GM12891 (cell line): ENCODE measurements at places on chromosomes 1 and 21.
A peak's percentile ranks its signal among the peaks of the same experiment; 100 is the strongest.

GRCh38 chr1:82560566-82560965, 759.8 kb downstream of the ADGRL2 start:
- no peak for DNase-seq

GRCh38 chr21:38244885-38245869, 11.6 kb upstream of the KCNJ15 start:
- DNase-seq, result no peak

DNA sequence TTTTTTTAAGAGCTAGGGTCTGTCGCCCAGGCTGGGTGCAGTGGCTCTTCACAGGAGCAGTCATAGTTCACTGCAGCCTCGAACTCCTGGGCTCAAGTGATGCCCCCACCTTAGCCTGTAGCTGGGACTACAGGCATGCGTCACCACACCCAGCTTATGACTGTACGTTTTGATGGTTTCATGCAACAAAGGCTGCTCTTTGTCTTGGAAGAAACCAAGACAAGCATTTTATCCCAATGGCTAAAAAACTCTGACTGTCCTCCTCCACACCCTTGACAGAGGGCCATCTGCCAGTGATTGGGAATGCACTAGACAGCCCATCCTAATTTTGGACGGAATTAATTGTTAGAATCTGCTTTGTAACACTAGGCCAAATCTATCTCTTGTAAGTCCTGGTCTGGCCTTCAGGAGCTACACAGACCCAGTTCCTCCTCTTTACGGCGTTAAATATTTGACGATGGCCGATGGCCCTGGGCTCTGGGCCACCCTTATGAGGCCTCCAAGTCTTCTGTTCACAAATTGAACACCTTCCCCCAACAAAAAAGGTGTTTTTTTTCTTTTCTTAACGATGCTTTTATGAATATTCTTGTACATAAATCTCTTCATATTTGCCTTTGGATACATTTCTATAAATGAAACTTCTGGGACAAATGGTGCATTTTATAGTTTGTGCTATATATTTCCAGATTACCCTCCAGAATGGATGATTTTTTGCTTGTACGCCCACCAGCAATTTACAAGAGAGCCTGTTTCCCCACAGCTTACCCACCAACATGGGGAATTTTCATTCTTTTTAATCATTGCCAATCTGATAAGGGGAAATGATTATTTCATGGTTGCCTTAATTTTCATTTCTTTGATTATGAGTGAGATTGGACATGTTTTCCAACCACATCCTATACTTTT, 104.8 kb upstream of the SLC25A33 start:
- no peak for DNase-seq

DNA sequence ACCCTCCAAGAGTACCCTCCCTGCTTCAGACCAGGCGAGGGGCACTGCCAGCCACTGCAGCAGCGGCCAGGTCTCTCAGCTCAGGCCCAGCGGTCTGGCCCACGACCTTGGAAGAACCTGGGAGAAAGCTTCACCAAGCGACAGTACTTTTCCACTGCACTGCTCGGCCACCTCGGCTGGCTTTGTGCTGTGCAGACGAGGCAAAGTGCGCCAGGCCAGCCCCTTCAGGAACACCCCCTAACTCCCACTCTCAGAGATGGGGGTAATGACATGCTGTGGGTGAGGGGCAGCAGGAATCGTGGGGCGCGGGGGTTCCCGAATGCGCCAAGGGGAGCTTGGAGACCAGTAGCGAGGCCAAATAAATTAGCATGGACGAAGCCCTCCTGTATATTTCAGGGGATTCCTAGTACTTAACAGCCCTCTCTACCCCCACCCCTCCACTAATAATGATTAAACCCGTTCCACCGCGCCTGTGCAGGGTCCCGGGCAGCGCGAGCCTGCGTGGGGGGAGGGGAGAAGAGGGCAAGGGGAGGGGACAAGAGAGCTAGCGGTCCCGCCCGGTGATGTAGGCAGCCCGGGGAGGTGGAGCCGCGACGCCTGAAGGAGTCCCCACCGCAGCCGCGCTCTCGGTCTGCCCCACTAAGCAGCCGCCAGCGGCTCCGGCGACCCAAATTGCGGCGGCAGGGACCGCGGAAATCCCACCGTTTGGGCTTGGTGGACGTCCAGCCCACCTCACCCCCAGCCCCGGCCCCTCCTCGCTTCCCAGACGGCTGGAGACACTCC, at the start of gene FAM43B:
Gene FAM43B (plus strand): TSS at position 629 of the 783 bp plus-strand sequence. CDS start 401 bp downstream, outside the sequence.
- peak; percentile 50 for DNase-seq

DNA sequence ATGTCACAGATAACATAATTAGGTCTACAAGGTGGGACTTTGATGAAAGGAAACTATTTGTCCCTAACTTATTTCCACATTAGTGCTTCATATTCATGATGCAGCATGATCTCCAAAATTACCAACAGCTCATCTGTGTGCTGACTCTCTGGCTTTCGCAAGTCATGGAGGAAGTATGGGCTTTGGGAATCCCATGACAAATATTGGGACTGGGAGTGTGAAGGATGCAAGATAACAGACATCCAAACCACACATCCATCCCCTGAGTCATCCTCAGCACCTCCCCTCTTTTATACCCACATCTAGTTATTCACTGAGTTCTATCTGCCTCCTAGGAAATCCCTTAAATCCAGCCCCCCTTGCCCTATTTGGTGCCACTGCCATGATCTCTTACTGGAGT, 102.8 kb upstream of the COL24A1 start:
- DNase-seq, result no peak

- DNase-seq, result peak; percentile 69
Observed at GRCh38 chr1:43582162-43582566, 51.5 kb downstream of the PTPRF start.

GRCh38 chr1:176696109-176696508, 233.1 kb downstream of the PAPPA2 start:
- no peak for DNase-seq

DNA sequence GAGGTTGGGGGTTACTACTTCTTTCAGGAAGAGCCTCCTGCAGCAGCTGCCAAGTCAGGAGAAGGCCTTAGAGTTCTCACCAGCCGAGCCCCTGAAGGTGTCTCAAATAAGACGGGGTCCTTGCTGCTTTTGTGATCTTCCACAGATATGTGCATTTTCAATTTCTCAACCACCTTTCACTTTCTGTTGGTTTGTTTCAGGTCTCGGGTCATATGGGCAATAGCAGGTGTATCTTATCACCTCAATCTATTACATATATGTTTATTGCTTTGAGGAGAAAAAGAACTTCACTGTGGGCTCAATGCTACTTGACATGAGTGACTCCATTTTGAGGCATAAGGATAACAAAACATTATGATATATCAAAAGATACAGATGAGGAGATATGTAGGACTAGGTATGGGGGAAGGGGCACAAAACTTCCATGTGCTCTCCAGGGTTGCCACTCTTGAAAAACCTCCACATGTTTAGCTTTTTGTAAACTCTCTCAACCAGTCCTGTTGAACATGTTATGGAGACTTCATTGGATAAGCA, 1171.4 kb upstream of the ADGRL2 start:
- no peak for DNase-seq

- DNase-seq, result no peak
Observed at GRCh38 chr1:35539824-35540261, 17.4 kb downstream of the KIAA0319L start.

- no peak for DNase-seq
Observed at GRCh38 chr1:43930949-43931275, 2.7 kb upstream of the ARTN start.
